Mesenteric fat pad (tissue), 1 donor: ENCODE measurements at places on chromosomes 7 and 10. TPM values are rescaled to one million over a fixed set of nuclear protein-coding genes. Genes with fewer than 3 reads are reported as not detected.

DNA sequence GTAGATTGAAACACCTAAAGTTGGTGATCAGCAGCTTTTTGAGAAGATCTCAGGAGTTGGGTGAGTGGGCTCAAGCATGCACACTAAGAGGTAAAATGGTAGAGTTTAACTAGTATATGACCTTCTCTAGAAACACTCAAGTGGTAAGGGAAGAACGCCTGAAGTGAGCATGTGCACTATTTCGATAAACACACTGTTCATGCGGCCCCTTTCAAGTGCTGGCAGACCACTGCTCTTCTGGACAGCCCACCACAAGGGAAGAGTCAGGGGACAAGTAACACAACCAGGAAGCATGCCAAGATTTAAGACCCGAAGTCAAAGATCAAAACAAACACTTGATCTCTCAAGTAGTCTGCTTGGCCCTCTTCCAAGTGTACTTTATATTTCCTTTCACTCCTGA is 519.5 kb upstream of the ZWINT start:
- DNase-seq = no peak

DNA sequence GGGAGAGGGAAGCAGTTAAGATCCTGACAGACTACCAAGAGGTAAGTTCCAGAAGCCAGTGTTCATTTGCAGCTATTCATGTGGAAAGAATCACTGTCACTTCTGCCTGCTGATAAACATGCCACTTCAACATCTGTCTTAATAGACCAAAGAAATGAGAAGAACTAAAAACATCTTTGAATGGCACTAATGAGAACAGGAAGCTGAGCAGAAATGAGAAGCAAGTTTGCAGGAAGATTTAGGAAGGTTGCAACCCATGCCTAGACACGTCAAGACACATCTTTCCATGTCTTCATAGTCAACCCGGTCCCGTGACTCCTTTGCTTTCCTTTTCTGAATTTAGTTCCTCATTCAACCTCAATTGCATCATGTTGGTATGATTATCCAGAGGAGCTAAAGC is 180.0 kb downstream of the PDE1C start:
- no peak for DNase-seq

BHLHA15 gene
- 0.67 TPM for total RNA-seq

DNA sequence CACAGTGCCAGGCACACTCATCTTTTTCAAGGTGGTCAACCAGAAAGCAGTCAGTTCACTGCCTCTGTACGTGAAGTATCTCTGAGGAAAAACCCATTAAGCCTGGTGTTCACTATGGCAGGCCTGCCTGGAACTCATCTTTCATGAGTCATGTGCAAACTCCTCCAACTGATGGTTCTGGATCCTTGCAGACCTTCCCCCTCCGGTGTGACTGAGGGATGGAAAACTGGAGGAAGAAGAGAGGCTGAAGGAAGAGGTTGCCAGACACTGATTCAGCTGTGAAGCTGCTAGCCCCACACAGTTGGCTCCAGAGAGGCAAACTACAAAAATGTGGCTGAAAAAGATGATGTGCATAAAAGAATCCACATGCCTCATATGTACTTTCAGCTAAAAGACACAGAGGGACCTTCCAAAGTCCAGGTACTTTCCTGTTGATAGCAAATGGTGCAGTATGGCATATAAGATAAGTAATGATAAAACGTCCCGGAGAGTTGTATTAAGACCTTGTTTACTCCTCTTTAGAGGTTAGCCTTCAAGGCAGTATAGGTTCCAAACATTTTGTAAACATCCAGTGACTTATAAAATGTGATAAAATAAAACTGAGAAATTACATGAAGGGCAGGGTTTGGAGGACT is 2.7 kb downstream of the CYP3A5 start:
- DNase-seq = no peak

- DNase-seq = no peak
Observed at GRCh38 chr7:121330053-121330833, 1.4 kb downstream of the WNT16 start.
